ENCODE measurements at places on chromosomes 13 and 19. TPM values are rescaled to one million over a fixed set of nuclear protein-coding genes. Genes with fewer than 3 reads are reported as not detected.

Gene HOOK2
- 15.2 TPM for total RNA-seq

Gene FBXO27
- total RNA-seq: 7.0 TPM

Gene CCL25
- total RNA-seq: not detected

Gene ZNF492
- 0.29 TPM for total RNA-seq

Gene ZFR2
- total RNA-seq: not detected

Gene NXNL1
- not detected for total RNA-seq

Gene MCEMP1
- total RNA-seq: not detected

Gene GARIN5A
- 1.7 TPM for total RNA-seq

Gene SEMA6B
- total RNA-seq: 12.2 TPM

Gene GIPC3
- 0.20 TPM for total RNA-seq

Gene CABP5
- total RNA-seq: not detected

Gene CYP4F8
- not detected for total RNA-seq

Data from cardiac ventricle fibroblast (primary cell).